ENCODE measurements at places on chromosomes 1 and 21. TPM values are rescaled to one million over a fixed set of nuclear protein-coding genes. Genes with fewer than 3 reads are reported as not detected.

- H3K36me3 ChIP-seq: no peaks in the 10 kb centered on the region
- no peaks in the 10 kb centered on the region for H3K27me3 ChIP-seq
- H3K27ac ChIP-seq: no peak overlapping the region
- no peak for DNase-seq
- no peak overlapping the region for H3K4me3 ChIP-seq
Observed at GRCh38 chr1:25501235-25502058, 42.0 kb upstream of the LDLRAP1 start.

DNA sequence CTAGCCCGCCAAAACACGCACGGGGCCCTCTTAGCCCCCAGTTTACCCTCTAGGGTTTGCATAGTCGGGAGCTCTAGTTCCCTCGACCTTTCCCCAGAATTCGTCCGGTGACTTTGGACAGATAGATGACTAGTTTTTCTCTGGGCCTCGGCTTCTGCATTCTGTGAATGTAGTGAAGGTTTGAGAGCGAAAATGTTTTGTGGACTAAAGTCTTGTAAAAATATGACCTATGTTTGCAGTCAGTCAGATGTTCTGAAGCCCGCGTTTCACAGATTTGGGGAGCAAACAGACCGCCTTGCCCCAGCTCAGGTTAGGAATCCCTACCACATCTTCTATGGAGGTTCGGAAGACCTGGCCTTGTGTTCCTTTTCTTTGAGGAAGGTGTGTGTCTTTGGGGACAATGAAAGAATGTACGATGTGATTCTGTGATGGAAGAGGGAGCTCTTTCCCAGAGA lies 401 bp downstream of the UQCRH start:
- peak overlapping the region; percentile 88 for H3K27ac ChIP-seq
- H3K4me1 ChIP-seq: no peaks in the 10 kb centered on the region
- no peaks in the 10 kb centered on the region for H3K36me3 ChIP-seq
- H3K27me3 ChIP-seq: no peaks in the 10 kb centered on the region

The CFHR2 gene
- total RNA-seq: 317 TPM

The ADORA1 gene
- 0.58 TPM for total RNA-seq

- DNase-seq: no peak
- H3K36me3 ChIP-seq: no peaks in the 10 kb centered on the region
- H3K27ac ChIP-seq: peak overlapping the region; percentile 16
- H3K4me1 ChIP-seq: no peaks in the 10 kb centered on the region
- H3K4me3 ChIP-seq: no peak overlapping the region
Observed at GRCh38 chr1:108591466-108591865, 31.6 kb downstream of the EEIG2 start.

- H3K27me3 ChIP-seq: no peaks in the 10 kb centered on the region
- H3K4me1 ChIP-seq: peaks cover 2% of the 10 kb centered on the region
- H3K4me3 ChIP-seq: no peak overlapping the region
- H3K36me3 ChIP-seq: no peaks in the 10 kb centered on the region
Observed at GRCh38 chr1:150626150-150626549, 3.3 kb downstream of the ENSA start.

DNA sequence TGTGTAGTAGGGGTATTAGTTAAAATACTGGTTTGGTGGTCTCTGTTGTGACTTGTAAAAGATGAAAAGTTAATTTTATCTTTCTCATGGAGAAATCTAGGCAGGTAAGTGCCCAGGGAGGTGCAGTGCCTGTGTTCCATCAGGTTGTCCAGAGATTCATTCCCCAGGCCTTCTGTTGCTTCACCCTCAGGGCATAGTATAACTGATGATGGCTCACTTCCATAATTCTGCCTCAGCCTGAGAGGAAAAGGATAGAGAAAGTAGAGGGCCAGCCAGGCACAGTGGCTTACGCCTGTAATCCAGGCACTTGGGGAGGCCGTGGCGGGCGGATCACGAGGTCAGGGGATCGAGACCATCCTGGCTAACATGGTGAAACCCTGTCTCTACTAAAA lies 153.9 kb downstream of the FMN2 start:
- no peak overlapping the region for H3K4me3 ChIP-seq
- H3K4me1 ChIP-seq: no peaks in the 10 kb centered on the region
- no peak overlapping the region for H3K27ac ChIP-seq
- H3K27me3 ChIP-seq: no peaks in the 10 kb centered on the region
- H3K36me3 ChIP-seq: no peaks in the 10 kb centered on the region

The JMJD4 gene
- 17.7 TPM for total RNA-seq

The XPR1 gene
- 10.0 TPM for total RNA-seq

All from right lobe of liver (tissue), 6 donors.